GM23248 (cell line): ENCODE measurements at places on chromosomes 7 and 10. TPM values are rescaled to one million over a fixed set of nuclear protein-coding genes. Genes with fewer than 3 reads are reported as not detected.

The CTAGE4 gene
- polyA plus RNA-seq: 0.35 and 1.0 TPM in 2 replicates

DNA sequence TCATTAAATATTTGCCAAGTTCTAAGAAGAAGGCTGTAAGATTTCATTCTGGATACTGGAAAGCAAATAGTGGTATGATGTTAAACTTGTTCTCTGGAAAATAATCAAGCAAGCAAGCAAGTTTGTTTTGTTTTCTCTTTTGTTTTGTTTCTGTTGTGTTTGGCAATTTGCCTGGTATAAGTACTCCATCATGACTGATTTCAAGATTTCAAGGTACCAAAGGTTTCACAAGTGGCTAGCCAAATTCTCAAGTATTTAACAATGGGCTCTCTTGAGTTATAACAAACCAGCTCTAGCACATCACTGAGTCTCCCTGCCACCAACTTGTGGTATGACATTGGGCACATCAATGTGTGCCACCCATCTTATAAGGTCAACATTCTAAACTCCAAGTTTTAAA, 151.7 kb upstream of the IGFBP3 start:
- H3K4me1 ChIP-seq: peaks cover 17% of the 10 kb centered on the region
- H3K36me3 ChIP-seq: no peaks in the 10 kb centered on the region
- no peak overlapping the region for H3K27ac ChIP-seq
- H3K27me3 ChIP-seq: no peaks in the 10 kb centered on the region
- peak; percentile 22 for DNase-seq

- no peak for DNase-seq
- H3K36me3 ChIP-seq: no peaks in the 10 kb centered on the region
- no peaks in the 10 kb centered on the region for H3K27me3 ChIP-seq
- no peak overlapping the region for H3K4me3 ChIP-seq
Measured at GRCh38 chr10:93941606-93942005, 47.8 kb downstream of the SLC35G1 start.

GRCh38 chr10:91924212-91925021, 847 bp downstream of the BTAF1 start:
- peaks cover 8% of the 10 kb centered on the region for H3K4me1 ChIP-seq
- no peaks in the 10 kb centered on the region for H3K27me3 ChIP-seq
- peak; percentile 59 for DNase-seq
- H3K4me3 ChIP-seq: peak overlapping the region; percentile 85
- peak overlapping the region; percentile 89 for H3K27ac ChIP-seq

The HOXA11 gene
- 8.0 and 8.4 TPM in 2 replicates for polyA plus RNA-seq

DNA sequence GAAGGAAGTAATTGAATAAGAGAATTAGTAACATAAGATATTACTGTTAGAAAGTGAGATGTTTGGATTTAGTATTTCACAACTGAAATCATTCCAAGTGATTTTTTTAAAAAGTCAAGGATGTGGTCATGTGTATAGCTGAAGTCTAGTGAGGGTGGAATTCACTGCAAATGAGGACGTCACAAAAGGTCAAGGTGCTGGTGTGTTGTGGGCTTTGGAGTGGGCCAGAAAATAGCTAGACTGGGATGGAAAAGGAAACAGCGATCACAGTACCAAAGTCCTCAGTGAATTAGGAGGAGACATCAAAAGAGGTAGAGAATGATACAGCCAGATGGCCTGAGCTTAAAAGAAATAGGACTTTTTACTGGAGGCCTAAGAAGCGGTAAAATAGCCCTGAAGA, 272.8 kb downstream of the DYNC1I1 start:
- H3K4me3 ChIP-seq: no peak overlapping the region
- DNase-seq: no peak
- H3K27ac ChIP-seq: no peak overlapping the region
- H3K4me1 ChIP-seq: no peaks in the 10 kb centered on the region
- no peaks in the 10 kb centered on the region for H3K27me3 ChIP-seq
- H3K36me3 ChIP-seq: no peaks in the 10 kb centered on the region

The BLOC1S2 gene
- polyA plus RNA-seq: 90.8 and 97.6 TPM in 2 replicates

GRCh38 chr10:20041931-20042330, 225.7 kb downstream of the PLXDC2 start:
- no peaks in the 10 kb centered on the region for H3K36me3 ChIP-seq
- H3K27me3 ChIP-seq: no peaks in the 10 kb centered on the region
- no peak overlapping the region for H3K27ac ChIP-seq
- no peaks in the 10 kb centered on the region for H3K4me1 ChIP-seq

DNA sequence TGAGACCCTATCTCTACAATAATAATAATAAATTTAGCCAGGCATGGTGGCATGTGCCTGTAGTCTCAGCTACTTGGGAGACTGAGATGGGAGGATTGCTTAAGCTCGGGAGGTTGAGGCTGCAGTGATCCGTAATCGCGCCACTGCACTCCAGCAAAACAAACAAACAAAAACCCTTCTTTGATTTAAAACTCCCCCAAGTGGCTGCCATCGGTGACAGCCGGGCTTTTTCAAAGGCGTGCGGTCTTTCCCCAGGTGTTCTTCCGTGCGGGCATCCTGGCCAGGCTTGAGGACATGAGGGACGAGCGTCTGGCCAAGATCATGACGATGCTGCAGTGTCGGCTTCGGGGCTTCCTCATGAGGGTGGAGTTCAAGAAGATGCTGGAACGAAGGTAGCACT, 1.9 kb upstream of the MYH16 start:
- peaks cover 25% of the 10 kb centered on the region for H3K4me1 ChIP-seq
- H3K4me3 ChIP-seq: no peak overlapping the region
- no peaks in the 10 kb centered on the region for H3K27me3 ChIP-seq
- no peak overlapping the region for H3K27ac ChIP-seq
- H3K36me3 ChIP-seq: no peaks in the 10 kb centered on the region

DNA sequence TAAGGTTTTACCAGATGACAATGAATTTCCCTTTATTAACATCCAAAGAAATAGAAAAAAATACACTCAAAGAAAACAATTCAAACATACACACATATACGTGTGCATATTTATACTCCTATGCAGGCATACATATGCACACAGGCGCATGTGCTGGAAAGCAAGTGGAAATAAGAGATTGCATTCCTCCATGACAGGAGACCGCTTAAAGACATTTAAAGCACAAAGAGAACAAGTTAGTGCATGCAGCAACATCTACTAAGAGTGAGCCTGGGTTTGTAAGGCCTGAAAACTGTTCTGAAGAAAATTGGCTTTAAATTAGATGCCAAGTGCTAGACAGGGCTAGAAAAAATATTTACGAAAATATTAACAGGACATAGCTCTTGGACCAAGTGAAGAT, 40.1 kb upstream of the PPP1R17 start:
- no peak overlapping the region for H3K4me3 ChIP-seq
- no peaks in the 10 kb centered on the region for H3K4me1 ChIP-seq
- no peaks in the 10 kb centered on the region for H3K36me3 ChIP-seq
- no peak for DNase-seq
- H3K27me3 ChIP-seq: no peaks in the 10 kb centered on the region
- no peak overlapping the region for H3K27ac ChIP-seq

- DNase-seq: peak; percentile 62
- no peaks in the 10 kb centered on the region for H3K36me3 ChIP-seq
- no peak overlapping the region for H3K27ac ChIP-seq
- H3K4me3 ChIP-seq: no peak overlapping the region
- H3K27me3 ChIP-seq: peaks cover 19% of the 10 kb centered on the region
- no peaks in the 10 kb centered on the region for H3K4me1 ChIP-seq
Measured at GRCh38 chr7:26061678-26062603, 90.1 kb upstream of the NFE2L3 start.

The TLL2 gene
- 0.56 and 0.71 TPM in 2 replicates for polyA plus RNA-seq

DNA sequence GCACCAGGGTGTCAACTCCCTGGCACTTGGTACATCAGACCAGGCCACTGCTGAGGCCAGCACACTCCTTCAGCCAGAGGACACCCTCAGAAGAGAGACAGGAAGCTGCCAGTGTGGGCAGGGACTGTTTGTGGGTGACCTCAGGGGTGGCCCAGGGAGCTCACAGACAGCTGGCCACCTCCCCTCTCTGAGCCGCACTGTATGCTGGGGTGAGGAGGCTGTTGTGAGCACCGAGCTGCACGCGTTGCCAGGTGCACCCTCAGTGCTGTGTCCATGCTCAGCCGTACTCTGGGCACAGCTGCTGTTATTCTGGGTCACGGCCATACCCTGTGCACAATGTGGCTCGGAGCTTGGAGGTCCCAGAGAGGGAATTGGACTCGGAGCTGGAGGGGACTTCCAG, 61.5 kb upstream of the NANOS1 start:
- H3K27ac ChIP-seq: no peak overlapping the region
- H3K4me3 ChIP-seq: no peak overlapping the region
- no peak for DNase-seq
- peaks cover 13% of the 10 kb centered on the region; the same call in 1 of the 2 replicates for H3K27me3 ChIP-seq
- H3K36me3 ChIP-seq: no peaks in the 10 kb centered on the region
- H3K4me1 ChIP-seq: no peaks in the 10 kb centered on the region

- H3K27ac ChIP-seq: peak overlapping the region; percentile 90
- H3K4me1 ChIP-seq: peaks cover 70% of the 10 kb centered on the region
- no peaks in the 10 kb centered on the region for H3K27me3 ChIP-seq
- H3K4me3 ChIP-seq: peak overlapping the region; percentile 37
- DNase-seq: peak; percentile 99
- H3K36me3 ChIP-seq: peaks cover 8% of the 10 kb centered on the region; the same call in 1 of the 2 replicates
Measured at GRCh38 chr10:119667562-119668328, 16.6 kb downstream of the BAG3 start.

DNA sequence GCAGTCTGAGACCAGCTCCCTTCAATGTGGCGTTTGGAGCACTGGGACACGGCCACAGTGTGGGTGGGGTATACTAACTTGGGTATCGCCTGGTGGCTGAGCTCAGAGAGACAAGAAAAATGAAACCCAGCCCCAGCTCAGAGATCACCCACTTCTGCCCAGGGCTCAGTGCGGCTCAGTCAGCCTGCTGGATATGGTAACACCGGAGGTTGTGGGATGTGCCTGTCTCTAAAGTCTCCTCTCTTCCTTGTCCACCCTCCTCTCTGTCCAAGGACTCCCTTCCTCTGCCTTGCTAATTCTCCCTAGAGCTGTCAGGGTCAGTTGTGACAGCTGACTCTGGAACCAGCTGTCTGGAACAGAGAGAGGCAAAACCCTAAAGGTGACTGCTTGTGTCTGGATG, 149.1 kb downstream of the PTPN20 start:
- no peaks in the 10 kb centered on the region for H3K36me3 ChIP-seq
- no peak for DNase-seq
- H3K4me1 ChIP-seq: peaks cover 4% of the 10 kb centered on the region; the same call in 1 of the 2 replicates
- no peak overlapping the region for H3K27ac ChIP-seq
- no peak overlapping the region for H3K4me3 ChIP-seq
